Smooth muscle cell of bladder (primary cell): ENCODE measurements at places on chromosomes 5 and 9. TPM values are rescaled to one million over a fixed set of nuclear protein-coding genes. Genes with fewer than 3 reads are reported as not detected.

SHISAL2B gene
- not detected in 2 replicates for total RNA-seq

GRIA1 gene
- under 0.01 and 0.18 TPM in 2 replicates for total RNA-seq

GEMIN5 gene
- total RNA-seq: 9.7 and 12.3 TPM in 2 replicates

PCDHAC2 gene
- total RNA-seq: 0.14 and 0.28 TPM in 2 replicates

KLF9 gene
- 85.1 and 102 TPM in 2 replicates for total RNA-seq

TNFSF8 gene
- total RNA-seq: not detected in 2 replicates

ANKRA2 gene
- 15.3 and 24.9 TPM in 2 replicates for total RNA-seq

CORO2A gene
- 0.28 and 0.57 TPM in 2 replicates for total RNA-seq

OR2Y1 gene
- total RNA-seq: not detected in 2 replicates

ADAMTS16 gene
- total RNA-seq: 0.14 and 0.18 TPM in 2 replicates

RNF183 gene
- not detected in 2 replicates for total RNA-seq

TMEM215 gene
- not detected in 2 replicates for total RNA-seq

SPINK1 gene
- not detected in 2 replicates for total RNA-seq

CTXN3 gene
- total RNA-seq: not detected in 2 replicates

FCN2 gene
- total RNA-seq: not detected in 2 replicates

TTC1 gene
- 39.3 and 45.7 TPM in 2 replicates for total RNA-seq

PCDHGB4 gene
- 26.9 and 27.5 TPM in 2 replicates for total RNA-seq

CDX1 gene
- under 0.01 and 0.09 TPM in 2 replicates for total RNA-seq

SLC23A1 gene
- total RNA-seq: under 0.01 TPM in 1 of 2 replicates, not detected in the other

P4HA2 gene
- 243 and 574 TPM in 2 replicates for total RNA-seq
